ENCODE measurements at places on chromosomes 5 and 9.
A peak's percentile ranks its signal among the peaks of the same experiment; 100 is the strongest.

GRCh38 chr9:78133751-78134150, 102.1 kb upstream of the CEP78 start:
- no peak for DNase-seq

GRCh38 chr5:168366116-168366515, 74.7 kb downstream of the WWC1 start:
- peak; percentile 13 for DNase-seq

DNA sequence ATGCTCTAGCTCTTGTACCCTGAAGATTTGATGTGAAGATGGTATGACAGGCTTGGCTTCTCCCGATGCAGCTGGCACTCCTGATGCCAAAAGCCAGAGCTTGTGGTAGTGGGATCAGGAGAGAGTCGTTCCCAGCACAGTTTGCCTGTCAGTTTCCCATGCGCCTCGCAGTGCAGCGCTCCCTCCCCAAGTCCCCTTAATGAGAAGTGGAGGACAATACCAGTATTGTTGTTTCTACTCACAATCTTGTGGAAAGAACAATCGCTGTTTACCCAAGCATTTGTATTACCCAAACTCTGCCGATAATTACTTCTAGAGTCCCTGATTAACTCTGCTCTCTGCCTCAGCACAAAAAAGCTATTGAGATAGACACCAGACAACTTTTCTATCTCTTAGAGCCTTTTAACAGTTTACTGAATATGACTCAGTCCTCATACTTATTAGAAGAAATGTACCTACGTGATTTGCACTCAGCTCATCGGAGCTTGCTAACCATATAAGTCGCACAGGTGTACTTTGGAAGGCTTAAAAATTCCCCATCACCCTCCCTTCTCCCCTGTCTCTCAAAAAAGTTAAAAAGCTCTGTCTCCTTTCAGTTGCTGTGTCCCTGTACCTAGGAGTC, 283.2 kb upstream of the TMEM161B start:
- peak; percentile 12 for DNase-seq

DNA sequence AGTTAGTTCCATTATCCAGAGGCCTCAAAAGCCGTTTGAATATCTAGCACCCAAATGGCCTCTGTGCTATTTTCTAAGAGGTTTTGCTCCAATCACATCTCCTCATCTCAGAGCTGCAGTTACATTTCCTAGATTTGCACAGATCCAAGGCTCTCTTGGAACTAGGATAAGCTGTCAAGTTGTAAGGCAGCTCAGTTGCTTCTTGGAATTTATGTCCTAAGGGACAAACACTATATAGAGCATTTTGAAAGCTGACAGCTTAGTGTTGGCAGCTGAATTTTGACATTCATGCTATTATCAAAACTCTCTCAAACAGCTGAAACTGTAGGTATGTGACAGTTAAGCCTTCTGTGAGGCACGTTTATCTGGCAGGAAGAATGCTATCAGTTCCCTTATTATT, 97.0 kb downstream of the MACIR start:
- DNase-seq: no peak

- DNase-seq: no peak
Observed at GRCh38 chr5:160315968-160316367, 3.6 kb upstream of the CCNJL start.

DNA sequence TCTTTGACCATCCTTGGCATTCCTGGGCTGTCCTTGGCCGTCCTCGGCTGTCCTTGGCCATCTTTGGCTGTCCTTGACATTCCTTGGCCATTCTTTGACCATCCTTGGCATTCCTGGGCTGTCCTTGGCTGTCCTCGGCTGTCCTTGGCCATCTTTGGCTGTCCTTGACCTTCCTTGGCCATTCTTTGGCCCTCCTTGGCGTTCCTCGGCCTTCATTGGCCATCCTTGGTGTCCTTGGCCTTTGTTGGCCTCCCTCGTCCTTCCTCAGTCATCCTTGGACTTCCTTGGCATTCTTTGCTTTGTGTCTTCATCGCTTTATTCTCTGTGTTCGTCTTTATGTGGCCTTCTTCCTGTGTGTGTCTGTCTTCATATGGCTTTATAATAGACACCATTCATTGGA, 20.7 kb downstream of the NDUFS6 start:
- no peak for DNase-seq

GRCh38 chr9:134239939-134240338, 75.6 kb upstream of the RNU6ATAC start:
- DNase-seq: no peak

GRCh38 chr9:128819716-128820664, 1.7 kb downstream of the ENDOG start:
- DNase-seq: peak; percentile 79

Measured in ELF-1 (cell line).